ENCODE measurements at places on chromosomes 5 and 9.

GRCh38 chr5:11038772-11039171 lies 277.7 kb upstream of the DAP start:
- DNase-seq = no peak

DNA sequence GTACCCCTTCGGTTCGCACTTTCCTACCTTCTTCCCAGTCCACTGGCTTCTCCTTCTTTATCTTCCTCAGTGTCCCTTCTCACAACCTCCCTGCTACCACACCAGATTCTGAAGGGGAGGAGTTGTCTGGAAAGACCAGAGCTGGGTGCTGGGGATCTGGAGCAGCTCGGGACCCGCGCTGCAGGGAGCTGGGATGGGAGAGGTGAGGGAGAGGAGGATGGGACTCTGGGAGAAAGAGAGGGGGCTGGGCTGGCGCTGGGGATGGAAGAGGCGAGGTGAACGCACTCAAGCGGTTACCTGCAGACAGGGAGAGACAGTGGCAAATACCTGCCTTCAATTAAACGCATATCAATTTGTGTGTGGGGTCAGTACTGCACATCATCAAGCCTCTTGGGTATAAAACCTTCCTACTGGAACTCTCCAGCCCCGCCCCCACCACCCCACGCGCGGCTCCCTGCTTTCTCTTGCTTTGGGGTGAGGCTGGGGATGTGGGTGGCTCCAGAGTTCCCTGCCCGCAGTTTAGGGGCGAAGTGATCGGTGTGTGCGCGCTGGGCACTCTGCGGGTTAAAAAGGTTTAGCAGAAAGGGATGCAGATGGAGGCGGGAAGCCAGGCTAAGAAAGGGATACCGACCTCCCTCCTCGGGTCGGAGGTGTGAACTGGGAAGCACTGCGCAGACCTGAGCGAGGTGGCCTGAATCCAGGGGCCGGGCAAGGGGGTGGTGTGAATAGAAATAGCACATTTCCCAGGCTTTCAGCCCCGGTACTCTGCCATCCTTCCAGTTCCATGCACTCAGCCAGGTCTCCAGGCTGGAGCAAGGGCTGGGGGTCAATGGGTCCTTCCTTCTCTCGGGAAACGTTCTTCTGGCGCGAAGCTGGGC lies 977 bp upstream of the PAM start:
- DNase-seq = no peak

DNA sequence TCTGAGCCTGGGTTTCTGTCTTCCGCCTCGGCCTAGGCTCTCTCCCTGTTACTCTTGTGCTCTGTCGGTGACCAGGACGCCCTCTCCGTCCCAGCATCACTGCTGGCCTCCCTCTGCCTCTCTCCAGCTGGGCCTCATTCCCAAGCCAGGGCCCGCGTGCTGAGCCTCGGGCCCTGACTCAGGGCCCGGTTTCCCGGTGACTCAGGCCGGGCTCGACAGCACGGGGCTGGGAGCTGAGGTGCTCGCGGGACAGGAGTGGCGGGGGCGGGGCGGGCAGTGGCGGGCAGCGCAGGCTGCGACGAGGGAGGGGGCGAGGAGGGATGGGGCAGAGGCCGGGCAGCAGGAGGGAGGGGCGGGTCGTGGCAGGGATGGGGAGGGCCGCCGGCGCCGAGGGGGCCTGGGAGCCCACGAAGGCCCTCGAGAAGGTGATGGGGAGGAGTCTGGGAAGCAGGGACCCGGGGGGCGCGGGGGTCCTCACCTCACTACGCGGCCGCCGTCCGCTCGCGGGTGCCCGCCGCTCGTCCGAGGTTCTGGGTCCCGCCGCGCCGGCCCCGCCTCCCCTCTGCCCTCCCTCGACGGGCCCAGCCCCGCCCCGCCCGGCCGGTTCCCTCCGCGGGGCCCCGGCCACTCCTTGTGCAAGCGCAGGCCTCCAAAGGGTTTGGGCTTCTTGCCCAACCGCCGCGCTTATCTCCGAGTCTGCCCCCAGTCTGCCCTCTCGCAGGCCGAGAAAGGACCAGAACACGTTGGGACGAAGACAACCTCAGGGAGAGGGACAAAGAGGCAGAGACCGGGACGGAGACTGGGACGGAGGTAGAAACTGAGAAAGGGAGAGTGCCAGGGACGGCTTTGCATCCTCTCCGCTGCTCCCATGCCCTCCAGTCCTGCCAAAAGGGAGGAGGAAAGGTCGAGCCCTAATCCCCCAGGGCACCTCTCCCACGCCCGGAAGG lies at the start of gene ARAP3:
Gene ARAP3, minus strand, starts transcription at position 536 of the 947 bp plus-strand sequence. CDS start 1,744 bp downstream, outside the sequence.
- DNase-seq = peak; percentile 86

DNA sequence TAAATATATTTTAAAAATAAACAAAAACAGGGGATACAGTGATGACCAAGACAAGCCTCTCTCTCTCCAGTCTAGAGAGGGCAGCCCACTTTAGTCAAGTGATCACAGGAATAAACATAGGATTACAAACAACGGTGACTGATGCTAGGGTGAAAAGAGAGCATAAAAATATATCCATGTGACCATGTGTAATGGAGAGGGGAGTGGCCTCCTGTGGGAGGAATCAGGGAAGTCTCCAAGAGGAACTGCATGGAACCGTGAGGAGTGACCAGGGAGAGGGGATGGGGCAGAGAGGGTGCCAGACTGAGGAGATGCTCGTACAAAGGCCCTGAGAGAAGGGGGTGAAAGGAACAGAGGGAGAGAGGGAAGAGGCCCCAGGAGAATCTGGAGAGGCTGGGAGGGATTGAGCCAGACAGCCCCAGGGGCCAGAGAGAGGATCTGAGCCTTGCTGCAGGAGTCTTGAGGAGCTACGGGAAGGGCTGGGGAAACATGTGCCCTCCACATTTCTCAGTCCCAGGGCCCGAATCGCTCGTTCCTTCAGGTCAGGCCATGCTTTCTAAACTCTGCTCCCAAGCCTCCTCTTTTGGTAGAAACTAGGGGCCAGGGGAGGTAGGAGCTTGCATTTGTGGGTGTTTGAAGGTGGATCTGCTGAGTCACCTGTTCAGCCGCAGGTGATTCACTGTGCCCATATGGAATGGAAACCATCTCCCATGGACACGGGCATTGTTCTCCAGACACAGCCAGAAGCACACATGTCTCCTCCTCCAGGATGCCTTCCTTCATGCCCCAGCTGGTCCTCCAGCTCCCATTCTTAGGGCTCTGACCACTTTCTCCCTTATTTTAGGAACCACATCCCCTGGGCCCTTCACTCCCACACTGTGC lies 63.8 kb downstream of the PAX5 start:
- DNase-seq = no peak

DNA sequence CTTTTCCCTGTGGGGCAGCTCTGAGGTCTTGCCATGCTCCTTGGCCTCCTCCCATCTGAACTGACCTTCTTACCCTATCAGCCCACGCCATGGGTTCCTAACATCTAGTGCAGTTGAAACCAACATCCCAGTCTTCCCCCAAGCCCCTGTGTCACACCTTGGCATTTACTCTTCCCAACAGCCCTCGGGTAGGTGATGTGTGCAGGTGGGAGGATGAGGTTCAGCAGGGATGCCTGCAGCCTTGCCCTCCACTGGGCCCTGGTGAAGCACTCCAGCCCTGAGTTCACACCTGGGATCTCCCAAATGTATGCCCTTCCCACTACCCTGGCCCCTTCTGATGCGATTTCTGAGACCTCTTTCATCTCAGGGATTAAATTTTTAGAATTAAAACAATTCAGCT lies 15.5 kb downstream of the IRX2 start:
- no peak for DNase-seq

DNA sequence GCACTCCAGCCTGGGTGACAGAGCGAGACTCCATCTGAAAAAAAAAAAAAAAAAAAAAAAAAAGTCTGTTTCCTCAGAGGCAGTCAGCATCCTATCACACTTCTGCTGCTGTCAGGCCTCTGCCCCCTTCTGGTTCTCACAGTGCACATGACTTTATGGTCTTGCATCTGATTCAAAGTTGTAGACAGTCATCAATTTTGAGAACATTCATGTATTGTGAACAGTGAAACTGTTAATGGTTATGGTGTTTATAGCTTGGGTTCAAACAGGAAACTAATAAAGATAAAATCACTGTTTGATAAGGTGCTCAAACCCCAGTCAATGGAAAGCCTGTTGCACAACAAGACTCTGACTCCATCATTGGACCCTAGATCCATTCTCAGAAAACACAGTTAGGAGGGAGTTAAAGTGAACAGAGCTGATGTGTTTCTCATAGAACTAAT lies 61.4 kb downstream of the FOXD1 start:
- DNase-seq = no peak

DNA sequence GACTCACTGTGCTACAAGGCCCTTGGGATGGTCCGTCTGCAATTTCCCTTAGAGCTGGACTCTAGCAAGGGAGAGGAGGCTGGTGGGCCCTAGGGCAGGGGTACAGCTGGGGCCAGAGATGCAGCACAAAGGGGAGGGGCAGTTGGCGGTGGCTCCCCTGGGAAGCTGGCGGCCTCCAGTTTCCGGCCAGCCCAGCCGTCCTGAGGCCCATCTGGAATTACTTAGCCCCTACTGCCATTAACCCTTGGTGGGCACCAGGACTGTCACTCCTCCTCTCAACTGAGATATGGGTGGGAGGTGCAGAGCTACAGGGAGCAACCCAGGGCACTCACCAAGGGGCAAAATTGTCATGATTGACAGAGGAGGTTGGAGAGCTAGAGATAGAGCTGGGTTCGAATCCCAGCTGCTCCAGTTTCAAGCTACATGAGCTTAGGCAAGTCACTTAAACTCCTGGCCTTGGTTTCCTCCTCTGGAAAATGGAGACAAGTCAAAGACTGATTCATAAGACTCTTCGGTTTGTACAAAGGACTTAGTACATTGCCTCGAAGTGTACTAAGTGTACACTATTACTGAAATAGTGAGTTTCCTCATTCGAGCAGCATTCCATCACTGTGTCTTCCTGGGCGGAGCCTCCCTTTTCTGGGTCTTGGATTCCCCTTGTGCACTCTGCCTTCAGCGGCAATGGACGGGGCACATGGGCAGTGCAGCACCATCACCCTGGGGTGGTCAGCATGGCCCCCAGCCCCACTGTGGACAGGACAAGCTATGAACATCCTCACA lies 2.7 kb upstream of the PDGFRB start:
- DNase-seq = peak; percentile 61

GRCh38 chr5:37703841-37704241 lies 136.0 kb downstream of the GDNF start:
- DNase-seq = no peak

DNA sequence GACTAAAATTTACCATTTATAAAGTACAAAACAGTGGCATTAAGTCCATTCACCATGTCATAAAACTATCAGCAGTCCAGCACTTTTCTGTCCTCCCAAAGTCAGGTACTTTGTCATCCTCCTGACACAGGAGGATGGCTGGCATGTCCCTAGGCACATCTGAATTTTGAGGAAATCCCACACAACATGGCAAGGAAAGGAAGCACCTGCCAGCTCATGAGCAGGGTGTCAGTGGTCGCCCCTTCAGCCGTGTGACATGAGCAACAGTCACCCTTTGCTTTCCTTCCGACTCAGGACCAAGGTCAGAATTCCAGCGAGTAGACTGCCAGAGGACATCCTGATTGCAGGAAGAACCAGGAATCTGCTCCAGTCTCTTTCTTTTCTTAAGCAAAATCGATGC lies 77.1 kb downstream of the PPARGC1B start:
- no peak for DNase-seq

- no peak for DNase-seq
These were observed 46.9 kb downstream of the MAP1B start for GRCh38 chr5:72154076-72154756.

DNA sequence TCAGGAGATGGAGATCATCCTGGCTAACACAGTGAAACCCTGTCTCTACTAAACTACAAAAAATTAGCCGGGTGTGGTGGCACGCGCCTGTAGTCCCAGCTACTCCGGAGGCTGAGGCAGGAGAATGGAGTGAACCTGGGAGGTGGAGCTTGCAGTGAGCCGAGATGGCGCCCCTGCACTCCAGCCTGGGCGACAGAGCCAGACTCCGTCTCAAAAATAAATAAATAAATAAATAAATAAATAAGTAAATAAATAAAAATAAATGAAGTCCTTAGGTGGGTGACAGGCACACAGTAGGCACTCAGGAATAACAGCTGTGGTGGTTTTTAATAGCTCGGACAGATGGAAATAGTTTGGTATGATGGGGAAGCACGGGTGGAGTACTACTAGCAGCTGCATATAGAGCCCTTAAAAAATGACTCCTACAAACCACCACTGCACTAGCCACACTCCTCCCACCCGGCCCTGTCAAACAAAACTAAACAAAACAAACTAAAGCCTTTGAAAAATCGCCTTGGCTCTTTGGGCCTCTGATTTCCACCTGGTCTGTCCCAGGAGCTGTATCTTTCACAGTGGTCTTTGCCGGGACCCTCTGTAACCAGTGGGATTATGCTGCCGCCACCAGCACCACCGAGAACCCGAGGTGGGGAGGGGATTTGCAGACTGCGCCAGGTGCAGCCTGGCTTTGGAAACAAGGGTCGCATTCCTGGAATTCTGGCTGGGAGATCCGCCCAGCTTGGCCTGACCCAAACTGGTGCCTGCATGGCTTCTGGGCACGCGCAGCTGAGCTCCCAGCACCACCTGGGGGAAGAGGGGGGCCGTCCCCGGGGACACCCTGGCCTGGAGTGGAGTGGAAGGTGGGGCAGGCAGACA lies 5.1 kb upstream of the WDR5 start:
- DNase-seq = no peak

DNA sequence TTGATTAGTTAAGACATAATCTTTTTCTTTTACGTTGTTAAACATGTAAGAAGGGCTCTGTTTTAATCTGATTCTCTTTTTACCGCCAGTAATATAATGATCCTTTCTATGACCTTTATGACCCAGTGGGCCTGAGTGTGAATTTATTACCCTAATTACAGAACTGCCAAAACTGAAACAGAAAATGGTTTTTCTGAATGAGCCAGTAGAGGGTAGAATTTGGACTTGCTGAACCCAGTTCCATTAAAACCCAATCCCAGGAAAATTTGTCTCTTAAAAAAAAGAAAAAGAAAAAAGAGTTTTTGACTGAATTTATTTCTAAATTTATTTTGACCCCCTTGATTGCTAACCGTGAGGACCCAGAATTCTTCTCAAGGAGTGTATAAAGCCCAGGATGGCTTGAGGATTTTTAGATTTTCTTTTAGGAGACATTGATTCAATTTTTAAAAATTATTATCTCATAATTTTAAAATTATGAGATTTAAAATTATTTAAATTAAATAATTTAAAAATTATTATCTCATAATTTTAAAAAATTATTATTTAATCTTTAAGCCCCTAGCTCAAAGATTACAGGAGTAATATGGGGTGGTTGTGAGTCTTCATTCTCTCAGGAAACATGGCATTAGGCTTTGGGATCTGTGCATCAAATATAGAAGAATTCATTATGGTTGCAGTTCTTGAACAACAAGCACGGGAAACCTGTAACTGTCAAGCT lies 94.1 kb upstream of the GLIS3 start:
- no peak for DNase-seq

GRCh38 chr5:8730194-8730593 lies 815.7 kb downstream of the SEMA5A start:
- DNase-seq = peak; percentile 74

GRCh38 chr5:154345255-154345952 lies 100.4 kb upstream of the SAP30L start:
- DNase-seq = no peak

DNA sequence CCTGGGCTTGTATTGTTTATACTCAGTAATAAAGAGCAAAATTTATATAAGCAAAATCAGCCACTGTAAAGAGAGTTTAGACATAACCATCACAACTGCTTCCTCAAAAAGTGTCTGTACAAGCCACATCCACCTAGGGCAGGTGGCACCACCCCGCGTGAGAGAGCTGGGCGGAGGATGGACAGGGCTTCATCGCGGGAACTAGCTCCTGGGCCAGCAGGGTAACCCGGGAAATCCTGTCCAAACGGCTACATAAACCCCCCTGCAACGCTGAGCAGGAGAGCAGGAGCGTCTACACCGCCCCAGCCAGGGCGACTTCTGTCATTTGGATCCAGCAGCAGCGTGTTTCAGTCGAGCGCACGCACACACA lies 1.3 kb downstream of the SLC6A3 start:
- no peak for DNase-seq
